ENCODE measurements at places on chromosomes 5 and 9.
A peak's percentile ranks its signal among the peaks of the same experiment; 100 is the strongest.

- H3K4me3 ChIP-seq, result no peak overlapping the region
- DNase-seq, result no peak
- H3K27ac ChIP-seq, result peak overlapping the region; percentile 9
- peaks cover 96% of the 10 kb centered on the region for H3K36me3 ChIP-seq
- H3K27me3 ChIP-seq, result no peaks in the 10 kb centered on the region
- no peaks in the 10 kb centered on the region for H3K4me1 ChIP-seq
These were observed 18.6 kb downstream of the BAAT start for GRCh38 chr9:101366038-101366756.

DNA sequence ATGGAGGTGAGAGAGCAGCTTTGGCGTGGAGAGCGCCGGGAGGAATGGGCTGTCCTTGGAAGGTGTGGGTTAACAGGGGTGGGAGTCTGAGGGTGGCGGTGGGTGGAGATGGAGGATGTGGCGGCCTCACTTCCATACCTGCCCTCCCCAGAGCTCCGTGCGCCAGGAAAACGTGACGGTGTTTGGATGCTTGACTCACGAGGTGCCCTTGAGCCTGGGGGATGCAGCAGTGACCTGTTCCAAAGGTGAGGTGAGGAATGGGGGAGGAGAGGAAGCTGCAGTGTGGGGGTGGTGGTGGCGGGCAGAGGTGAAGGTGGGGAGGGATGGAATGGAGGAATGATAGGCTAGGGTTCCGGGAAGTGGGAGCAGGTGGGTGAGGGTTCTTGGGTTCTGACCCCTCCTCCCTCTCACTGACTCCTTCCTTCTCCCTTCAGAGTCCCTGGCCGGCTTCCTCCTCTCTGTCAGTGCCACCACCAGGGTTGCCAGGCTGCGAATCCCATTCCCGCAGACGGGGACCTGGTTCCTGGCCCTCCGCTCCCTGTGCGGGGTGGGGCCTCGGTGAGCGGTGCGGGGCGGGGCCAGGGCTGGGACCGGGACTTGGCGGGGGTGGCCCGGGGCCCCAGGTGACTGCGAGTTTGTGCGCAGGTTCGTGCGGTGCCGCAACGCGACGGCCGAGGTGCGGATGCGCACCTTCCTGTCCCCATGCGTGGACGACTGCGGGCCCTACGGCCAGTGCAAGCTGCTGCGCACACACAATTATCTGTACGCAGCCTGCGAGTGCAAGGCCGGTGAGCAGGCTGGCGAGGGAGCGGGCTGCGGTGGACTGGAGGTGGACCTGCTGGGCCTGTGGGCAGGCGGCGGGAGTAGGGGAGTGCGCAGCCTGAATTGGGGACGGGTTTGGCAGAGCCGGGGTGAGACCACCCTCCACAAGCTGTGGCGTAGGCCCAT is 17.1 kb downstream of the TMEM8B start:
- H3K4me3 ChIP-seq, result no peak overlapping the region
- no peak for DNase-seq
- no peaks in the 10 kb centered on the region for H3K27me3 ChIP-seq
- no peaks in the 10 kb centered on the region for H3K36me3 ChIP-seq
- no peak overlapping the region for H3K27ac ChIP-seq

DNA sequence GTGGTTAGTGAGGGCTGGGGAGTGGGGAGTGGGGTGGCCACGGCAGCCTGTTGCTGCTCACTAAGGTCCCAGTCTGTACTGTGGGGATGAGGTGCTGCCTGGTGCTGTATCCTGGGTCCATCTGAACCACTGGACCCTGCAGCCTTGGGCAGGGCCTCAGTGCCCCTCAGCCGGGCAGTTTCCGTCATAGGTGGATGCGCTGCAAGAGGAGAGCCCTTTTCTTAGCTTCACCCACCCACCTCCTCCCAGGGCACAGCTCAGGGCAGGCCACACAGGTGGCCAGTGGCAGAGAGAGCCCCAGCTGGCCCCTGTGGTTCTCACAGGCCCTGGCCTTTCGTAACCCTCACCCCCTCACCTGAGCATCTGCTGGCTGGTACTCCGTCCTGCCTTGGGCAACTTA is 46.2 kb downstream of the WNK2 start:
- DNase-seq, result no peak
- no peaks in the 10 kb centered on the region for H3K36me3 ChIP-seq
- H3K4me3 ChIP-seq, result no peak overlapping the region
- H3K27ac ChIP-seq, result no peak overlapping the region

GRCh38 chr5:92332039-92332438 is 948.9 kb upstream of the ARRDC3 start:
- no peaks in the 10 kb centered on the region for H3K36me3 ChIP-seq
- DNase-seq, result no peak
- H3K27ac ChIP-seq, result no peak overlapping the region

DNA sequence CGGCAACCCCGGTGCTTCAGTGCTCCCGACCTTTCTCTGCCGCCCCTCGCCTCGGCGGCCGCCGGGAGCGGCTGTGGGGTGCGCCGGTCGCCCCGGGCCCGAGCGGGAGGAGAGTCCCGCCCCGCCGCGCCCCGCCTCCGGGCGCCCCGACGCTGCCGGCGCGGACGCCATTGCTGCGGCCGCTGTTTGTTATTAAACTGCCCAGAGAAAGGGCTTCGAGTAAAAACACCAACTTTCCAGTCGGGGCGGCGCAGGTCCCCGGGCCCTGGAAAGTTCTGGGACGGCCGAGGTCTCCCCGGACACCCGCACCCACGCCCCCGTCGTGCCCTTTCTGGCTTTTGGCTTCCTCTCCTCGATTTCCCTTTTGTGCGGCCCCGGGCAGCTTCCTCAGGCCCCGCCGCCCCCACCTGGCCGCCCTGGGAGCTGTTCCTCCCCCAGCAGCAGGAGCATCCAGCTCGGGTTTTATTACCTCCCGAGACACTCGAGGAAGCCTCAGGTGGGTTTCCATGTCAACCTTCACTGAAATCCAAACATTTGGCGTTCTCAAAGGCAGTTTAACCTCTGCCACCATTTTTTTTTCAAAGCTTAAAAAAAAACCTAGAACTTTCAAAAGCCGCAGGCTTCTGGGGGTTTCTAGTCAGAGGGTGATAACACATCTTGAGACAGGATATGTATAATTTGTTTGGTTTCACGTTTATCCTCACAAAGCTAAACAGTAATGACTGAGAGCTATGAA is 334.4 kb downstream of the CWC27 start:
- H3K27ac ChIP-seq, result peak overlapping the region; percentile 82
- H3K36me3 ChIP-seq, result no peaks in the 10 kb centered on the region
- peak; percentile 69 for DNase-seq

DNA sequence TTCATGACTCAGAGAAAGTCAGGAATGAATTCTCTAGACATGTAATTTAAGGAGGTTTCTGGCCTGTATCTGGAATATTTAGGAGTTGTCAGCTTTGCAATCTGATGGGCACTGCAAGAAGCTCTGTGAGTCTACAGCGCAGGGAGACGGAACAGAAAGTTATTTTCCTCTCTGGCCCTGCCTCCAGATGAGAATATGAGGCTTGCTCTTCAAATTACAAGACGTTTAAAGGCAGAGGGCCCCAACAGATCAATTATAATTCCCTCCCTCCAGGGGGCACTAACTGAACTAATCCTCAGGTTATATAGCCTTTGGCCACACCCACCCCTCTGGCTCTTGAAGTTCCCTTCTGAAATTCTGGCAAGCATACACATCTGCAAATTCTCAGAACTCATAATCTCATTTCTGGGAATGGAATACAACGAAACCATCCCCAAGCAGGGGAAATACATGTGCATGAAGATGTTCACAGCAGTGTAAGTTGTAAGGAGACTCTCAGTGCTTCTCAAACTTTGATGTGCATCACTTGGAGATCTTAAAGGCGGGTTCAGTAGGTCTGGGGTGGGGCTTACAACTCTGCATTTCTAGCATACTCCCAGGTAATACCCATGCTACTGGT is 307.6 kb downstream of the CWC27 start:
- no peak overlapping the region for H3K27ac ChIP-seq
- H3K27me3 ChIP-seq, result no peaks in the 10 kb centered on the region
- no peak for DNase-seq
- H3K36me3 ChIP-seq, result no peaks in the 10 kb centered on the region
- no peaks in the 10 kb centered on the region for H3K4me1 ChIP-seq
- no peak overlapping the region for H3K4me3 ChIP-seq

DNA sequence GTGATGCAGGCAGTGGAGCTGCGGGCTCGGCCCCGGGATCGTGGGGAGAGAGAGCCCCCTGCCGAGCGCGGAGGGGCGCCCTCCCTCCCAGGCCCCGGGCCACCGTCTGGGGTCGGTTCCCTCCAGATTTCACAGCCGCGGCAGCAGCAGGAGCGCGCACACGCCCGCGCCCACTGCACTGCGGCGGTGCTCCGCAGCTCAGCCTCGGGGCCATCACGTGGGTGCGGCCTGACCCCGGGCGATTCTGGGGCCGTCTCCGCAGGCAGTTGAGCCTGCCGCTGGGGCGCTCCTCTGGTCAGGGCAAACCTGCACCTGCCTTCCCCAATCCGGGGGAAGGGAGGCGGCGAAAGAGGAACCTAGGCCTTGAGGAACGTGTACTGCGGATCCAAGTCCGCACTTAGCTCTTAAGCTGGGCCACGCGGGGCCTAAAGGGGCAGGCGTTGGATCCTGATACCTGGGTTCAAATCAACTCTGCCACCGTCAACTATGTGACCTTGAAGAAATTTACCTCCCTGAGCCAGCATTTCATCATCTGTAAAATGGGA is 9.4 kb upstream of the DELE1 start:
- H3K27ac ChIP-seq, result no peak overlapping the region
- H3K27me3 ChIP-seq, result no peaks in the 10 kb centered on the region
- no peaks in the 10 kb centered on the region for H3K36me3 ChIP-seq
- peak; percentile 77 for DNase-seq
- peak overlapping the region; percentile 32 for H3K4me3 ChIP-seq

DNA sequence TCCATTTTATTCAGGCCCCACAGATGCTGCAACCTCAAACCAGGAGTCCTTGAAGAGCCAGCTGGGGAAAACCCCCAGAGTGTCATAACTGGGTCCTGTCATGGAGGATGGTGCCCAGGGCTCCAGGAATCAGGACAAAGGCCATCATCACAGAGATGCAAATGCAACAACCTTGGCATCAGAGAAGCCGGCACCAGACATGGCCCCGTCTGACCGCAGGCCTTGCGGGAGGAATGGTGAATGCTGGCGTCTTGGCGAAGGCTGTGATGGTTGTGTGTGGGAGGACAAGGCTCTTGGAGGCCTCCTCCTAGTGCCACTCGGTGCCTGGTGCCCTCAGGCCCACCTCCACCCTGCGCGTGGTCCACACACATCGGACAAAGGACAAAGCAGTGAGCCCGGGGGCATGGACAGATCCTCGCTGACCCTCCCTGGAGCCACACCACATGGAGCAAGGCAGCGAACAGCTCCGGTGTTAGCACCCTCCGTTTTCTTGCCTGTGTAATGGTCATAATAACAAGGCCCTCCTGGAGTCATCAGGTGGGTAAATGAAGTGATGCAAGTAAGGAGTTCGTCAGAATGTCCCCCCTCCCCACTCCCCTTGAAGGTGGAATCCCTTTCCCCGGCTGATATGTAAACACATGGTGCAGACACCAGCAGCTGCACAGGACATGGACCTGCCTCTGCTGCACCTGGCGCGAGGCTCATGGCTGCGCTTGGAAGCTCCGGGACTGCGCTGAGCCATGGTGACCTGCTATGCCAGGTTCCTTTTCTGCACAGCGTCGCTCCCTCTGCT is 380.7 kb downstream of the IRX2 start:
- H3K27ac ChIP-seq, result no peak overlapping the region
- no peaks in the 10 kb centered on the region for H3K4me1 ChIP-seq
- H3K27me3 ChIP-seq, result no peaks in the 10 kb centered on the region
- no peaks in the 10 kb centered on the region for H3K36me3 ChIP-seq

All from right lobe of liver (tissue), 6 donors.